ENCODE measurements at places on chromosomes 2 and 18. TPM values are rescaled to one million over a fixed set of nuclear protein-coding genes. Genes with fewer than 3 reads are reported as not detected.

DNA sequence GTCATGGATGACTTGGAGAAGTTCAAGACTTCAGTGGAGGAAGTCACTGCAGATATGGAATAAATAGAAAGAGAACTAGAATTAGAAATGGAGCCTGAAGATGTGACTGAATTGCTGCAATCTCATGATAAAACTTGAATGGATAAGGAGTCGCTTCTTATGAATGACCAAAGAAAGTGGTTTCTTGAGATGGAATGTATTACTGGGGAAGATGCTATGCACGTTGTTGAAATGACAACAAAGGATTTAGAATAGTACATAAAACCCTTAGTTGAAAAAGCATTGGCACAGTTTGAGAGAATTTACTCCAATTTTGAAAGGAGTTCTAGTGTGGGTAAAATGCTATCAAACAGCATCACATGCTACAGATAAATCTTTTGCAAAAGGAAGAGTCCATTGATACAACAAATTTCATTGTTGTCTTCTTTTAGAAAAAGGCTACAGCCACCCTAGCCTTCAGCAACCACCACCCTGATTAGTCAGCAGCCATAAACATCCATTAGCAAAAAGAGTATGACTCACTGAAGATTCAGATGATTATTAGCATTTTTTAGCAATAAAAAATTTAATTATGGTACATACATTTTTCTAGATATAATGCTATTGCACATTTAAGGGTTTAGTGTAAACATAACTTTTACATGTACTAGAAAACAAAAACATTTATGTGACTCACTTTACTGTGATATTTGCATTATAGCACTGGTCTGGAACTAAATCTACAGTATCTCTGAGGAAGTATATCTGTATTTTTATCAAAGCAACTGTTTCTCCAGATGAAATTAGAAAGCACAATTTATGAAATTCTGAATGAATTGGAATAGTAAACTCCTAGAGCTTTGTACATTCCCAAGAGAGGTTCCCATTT lies 110.5 kb upstream of the TACR1 start:
- no peak for DNase-seq

DNA sequence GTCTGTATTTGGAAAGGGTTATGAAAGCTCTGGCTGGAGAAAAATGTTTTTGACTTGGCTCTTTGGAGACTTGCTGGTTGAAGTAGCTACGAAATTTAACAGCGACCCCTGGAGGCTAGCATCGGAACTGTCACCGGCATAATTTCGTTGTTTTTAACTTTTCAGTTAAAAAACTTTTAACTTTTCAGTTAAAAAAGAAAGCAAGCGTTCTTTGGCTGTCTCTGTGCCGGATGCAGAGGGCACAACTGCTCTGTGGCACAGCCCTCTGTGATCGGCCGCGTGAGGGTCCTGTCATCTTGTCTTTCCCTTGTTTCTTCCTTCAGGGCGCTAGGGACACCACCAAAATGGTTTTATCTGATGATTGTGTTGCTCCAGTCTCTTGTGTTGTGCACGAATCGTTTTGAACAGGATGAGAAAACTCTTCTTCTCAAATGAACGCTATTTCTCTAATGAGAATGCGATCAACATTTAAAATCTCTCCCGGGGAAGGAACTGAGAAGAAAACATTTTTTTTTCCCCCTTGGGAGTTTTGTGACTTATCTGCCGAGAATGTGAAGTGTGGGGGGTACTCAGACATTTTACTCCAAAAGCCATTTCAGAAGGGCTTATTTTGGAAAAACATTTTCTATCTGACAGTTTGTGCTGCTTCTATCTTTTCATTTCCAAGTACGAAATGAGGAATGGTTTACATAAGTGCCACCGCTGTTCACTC lies 57.1 kb downstream of the ADCYAP1 start:
- peak; percentile 64 for DNase-seq

DNA sequence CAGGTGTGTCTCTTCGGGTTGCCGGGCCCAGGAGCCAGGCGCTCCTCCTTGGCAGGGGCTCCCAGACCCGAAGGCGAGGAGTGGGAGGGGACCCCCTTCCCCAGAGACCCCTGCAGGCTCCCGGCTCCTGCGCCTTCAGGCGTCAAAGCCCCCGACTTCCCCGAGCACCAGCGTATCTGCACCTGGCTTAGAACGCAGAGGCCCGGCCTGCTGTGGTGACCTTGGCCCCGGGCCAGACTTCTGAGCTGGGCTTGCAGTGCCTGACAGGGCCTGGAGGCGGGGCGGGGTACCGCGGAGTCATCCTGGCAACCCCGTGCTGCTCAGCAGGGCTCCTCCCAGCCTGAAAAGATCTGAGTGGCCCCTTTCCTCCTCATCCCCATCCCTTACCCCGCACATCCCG lies 27.0 kb downstream of the SKA1 start:
- DNase-seq, result peak; percentile 76

DNA sequence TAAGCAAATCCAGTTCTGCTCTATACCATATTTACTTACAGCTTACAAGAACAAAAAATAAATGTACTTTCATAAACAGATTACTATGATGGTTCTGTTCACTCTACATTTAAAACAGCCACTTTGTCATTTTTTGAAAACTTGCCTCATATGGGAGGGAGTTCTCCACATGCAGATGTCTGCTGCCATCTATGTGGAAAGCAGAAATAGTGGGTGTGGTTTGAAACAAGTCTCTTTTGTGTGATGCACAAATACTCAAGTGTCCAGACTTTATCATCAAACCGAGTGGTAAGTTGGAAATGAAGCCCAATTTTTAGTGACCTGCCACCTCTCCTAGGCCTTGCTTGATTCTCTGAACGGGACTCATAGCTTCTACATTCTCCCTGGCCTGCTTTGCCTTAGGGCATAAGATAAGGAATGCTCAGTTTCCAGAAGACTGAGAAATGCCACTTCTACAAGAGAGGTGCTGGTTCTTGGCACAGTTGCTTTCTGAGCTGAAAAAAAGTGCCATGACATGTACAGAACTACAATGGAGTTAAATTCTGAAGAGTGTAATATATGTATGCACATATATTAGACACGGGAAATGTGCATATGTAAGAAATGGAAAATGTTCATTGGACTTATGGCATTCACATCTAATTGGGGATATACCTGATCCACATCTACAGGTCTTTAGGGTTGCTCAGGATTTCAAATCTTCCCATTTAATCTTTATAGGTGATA lies 221.0 kb downstream of the SLC8A1 start:
- DNase-seq, result no peak

DNA sequence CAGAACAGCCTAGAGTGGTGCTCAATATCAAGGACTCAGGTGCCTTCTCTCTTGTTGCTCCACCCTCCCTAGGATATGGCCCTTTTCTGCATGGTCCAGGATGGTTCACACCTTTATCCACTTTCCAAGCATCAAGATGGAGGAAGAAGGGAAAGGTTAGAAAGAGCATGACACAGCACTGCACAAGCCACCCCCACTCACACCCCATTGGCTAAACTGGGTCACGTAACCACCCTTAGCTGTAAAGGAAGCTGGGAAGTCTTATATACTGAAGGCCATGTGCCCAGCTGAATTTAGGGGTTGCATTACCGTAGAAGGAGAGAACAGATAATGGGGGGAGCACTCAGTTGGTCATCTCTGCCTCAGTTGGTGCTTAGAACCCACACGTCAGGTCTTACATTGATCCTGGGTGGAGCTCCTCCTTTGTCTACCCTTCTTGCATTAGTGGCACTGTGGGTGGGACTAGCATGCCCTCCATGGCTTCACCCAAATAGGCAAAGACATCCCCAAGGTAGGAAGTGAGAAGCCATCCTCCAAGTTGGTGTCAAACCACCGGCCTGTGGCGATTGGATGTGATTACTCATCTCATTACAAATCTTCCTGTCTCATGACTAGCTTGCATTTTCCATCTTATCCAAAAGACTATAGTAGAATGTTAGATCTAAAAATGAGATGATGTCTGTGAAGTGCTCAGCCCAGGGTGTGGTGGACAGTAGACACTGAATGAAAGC lies 248.5 kb downstream of the HAUS1 start:
- no peak for DNase-seq

DNA sequence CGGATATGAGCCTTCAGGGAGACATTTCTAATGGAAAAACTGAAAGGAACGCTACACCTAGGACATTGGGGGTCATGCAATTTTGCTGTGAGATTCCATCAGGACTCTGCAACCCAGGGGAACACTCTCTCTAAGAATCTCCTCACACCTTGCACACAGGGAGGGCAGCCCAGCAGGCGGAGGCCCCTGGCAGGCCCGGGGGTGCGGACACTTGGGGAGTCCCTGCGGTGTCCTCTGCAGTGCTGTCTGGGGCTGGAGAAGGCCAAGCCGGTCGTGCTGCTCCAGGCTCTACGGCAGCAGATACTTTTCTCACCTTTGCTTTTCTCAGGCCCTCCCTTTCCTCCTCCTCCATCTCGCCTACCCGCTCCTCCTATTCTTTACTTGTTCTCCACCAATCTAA lies 54.7 kb upstream of the FAM110C start:
- no peak for DNase-seq

DNA sequence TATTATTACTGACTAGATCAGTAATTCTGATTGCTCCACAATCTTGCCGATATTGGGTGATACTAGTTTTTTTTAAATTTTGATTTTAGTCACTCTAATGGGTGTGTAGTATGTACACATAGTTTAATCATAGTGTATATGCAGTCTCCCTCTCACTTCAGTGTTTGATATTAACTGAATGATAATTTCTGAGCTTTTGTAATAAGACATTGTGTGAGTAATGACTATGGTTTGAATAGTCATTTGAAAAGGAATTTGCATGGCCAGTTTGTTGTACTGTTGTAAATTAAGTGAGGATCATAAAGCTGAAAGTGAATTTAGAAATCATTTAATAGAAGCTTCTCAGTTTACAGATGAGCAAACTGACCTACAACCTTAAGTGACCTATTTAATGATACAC lies 33.4 kb downstream of the USP14 start:
- no peak for DNase-seq

DNA sequence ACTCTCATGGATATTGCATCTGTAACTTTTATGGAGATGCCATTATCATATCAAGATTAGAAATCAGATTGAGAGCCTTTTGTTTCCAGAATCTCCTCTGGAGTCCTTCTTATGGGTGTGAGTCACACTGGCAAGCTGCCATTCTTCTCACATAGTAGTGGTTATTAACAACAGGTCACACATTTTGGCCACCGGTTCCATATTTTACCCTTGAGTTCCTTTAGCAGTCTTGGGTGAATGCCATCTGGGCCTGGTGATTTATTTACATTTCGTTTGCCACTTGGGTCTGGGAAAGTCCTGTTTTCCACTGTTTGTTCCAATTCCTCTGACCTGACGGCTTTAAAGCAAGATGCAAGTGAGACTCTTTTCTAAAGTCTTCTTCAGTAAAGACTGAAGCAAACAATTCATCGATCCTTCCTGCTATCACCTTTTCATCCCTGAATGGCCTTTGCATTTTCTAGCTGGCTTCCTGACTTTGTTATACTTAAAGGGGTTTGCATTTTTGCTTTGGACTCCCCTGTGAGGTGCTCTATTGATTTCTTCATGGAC lies 80.5 kb upstream of the CAVIN2 start:
- DNase-seq, result no peak

- DNase-seq, result no peak
Measured at GRCh38 chr18:69725009-69725408, 222.7 kb downstream of the CD226 start.

The LYPD1 gene
- not detected for total RNA-seq

The LYPD6 gene
- total RNA-seq, result not detected

The RELCH gene
- total RNA-seq, result 9.1 TPM

Data from K562 (cell line).